ENCODE measurements at places on chromosomes 5 and 9.

DNA sequence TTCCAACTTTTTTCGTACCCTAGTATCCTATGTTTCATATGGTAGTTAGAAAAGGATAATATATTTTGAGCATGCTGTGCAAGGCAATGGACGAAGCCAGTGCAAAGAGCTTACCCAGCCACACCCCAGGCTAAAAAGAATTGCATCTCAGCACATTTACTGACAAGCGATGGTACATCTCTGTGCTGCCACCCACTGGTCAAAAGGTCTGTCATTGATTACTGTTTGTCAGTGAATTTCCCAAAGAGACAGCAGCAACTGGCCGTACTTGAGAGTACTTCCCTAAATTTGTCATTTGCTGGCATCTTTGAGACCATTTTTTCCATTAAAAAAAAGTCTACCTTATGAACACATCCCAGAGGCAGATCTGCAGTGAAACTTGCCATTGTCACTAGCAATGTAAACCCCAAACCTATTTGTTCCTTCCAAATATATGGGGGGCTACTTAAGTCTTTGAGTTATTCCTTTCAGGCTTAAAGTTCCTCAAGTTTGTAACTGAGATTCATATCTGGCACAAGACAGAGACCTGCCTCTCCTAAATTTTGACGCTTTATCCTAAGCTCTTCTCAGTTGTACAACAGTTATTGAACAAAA is 184.3 kb downstream of the CTNND2 start:
- peak; percentile 4 for DNase-seq

DNA sequence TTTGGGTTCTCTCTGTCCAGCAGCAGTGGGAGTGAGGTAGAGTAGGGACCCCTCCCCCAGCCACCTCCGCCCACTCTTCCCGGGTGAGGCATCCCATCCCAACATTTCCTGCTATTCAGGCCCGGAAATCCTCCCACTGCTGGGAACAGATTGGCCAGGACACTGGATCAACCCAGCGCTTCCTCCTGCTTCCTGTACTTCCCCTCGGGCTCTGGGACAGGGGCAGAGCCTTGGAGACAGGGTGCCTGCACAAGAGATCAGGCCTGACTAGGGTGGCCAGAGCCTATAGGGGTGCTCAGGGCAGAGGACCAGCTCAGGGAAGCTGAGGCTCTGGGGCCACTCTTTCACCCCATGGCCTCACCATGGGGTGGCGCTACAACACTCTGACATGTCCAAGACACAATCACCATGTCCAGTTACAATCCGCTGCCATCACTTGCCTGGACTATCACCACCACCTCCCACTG is 14.5 kb downstream of the SH2D3C start:
- peak; percentile 47 for DNase-seq

DNA sequence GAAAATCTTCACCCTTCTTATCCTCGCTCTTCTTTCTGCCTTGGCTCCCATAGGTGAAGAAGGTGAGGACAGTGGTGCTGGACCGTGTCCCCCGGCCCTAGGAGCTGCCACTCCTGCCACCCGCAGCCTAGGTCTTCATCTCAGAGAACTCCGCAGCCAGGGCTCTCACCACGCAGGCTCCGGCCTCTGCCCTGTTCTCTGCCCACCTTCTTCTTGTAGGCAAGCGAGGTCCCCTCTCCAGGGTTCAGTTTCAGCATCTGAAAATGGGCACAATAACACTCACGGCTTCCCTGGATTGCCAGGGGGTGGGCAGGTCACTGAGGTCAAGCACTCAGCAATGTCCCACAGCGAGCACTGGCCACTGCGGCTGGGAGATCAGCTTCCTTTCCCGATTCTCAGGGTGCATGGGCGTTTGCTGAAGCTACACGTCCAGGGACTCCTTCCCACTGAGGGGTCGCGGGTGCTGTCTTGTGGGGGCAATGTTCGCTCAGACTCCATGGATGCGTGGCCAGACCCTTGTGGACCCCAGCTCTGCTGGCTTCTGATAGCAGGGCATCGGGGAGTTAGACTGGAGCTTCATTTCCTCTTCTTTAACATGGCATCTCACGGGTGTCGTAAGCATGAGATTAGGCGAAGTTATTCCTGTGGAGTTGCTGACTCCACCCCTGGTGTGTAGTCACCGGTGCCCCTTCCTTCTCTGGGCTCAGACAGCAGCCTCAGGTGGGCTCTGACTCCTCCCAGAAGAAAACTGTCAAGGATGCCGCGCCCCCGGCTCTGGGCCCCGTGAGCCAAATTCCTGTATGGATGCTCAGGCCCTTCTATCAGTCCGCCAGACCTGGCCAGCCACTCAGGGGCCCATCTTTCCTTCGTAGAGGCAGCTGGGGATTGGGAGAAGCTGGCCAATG is 145.1 kb upstream of the IRX2 start:
- DNase-seq = no peak

- no peak for DNase-seq
Observed at GRCh38 chr9:115401756-115402327, 283.9 kb upstream of the TNC start.

DNA sequence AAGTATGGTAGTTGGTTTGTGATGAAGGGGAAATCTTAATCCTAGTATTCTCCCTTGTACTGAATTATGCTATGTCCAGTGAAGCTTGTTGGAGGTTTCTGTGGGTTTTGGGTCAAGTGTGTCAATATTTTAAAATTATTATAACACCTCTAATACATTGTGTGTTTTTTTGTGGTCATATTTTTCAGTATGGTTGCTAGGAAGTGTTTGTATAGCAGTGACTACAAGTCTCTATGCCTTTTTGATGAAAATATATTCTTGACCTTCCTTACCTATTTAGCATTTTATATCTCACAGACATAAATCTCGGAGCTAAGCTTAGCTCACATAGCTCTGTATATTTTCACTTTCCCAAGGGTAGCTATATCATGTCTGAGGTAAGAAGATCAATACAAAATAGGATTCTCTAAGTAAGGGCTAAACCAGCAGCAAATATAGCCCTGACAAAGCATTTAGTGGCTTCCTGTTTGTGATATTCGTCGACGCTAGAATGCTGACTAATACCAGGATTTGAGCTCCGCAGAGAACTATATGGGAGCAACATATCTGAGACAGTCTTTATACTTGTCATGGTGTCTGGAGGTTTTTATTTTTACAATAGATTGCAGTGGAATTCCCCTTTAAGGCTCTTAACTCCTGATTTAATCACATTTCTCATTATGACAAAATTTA is 82.3 kb downstream of the MACIR start:
- no peak for DNase-seq

DNA sequence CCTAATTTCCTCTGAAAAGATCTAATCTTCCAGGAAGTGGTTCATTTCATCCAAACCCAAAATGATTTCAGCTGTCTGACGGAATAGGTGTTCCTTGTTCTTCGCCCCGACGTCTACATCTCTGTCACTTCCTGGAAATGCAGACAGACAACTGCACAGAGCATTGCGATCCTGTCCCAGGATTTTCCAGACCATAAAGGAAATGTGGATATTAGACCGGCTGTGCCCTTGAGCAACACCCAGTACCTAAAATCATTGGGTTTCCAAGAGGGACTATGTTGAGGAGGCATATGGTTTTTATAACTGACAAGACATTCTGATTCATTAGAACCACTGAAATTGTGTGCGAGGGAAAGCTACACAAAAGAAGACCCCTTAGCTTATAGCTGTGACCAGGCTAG is 74.2 kb downstream of the MSX2 start:
- no peak for DNase-seq

GRCh38 chr5:170362102-170362501 is 27.1 kb downstream of the KCNMB1 start:
- no peak for DNase-seq

DNA sequence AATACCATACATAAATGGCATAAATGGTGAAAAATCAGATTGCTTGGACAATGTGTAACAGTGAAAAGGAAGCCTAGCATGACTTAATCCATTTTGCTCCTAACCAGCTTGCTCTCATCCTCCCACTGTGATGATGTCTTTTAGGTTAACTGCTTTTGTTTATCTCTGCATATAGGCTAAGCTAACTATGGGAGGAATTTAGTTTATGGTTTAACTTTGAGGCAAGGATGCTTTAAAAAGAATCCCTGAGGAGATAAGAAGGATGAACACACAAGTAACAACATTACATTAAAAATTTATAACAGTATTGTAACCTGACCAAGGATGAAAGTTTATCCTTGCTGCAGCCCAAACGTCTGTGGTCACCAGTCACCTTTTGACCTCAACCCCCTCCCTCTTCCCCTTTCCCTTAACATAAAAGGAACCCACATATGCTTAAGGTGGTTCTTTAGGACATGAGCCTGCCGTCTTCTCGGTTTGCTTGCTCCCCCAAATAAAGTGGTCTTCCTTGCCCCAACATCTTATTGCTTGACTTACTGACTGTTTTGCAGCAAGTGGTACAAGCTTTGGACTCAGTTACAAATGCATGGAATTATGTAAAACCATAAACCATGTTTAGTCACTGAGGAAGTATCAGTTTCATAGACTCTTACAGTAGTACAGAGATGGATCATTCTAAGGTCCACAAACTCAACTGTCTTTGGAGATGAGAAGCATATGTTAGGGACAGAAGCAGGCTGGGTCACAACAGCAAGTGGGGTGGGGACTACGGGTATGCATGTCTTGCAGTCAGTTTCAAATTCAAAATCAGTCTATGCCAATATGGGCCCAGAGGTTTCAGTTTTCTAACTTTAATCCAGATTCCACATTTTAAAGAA is 31.3 kb downstream of the AGXT2 start:
- no peak for DNase-seq

- DNase-seq = peak; percentile 85
Observed at GRCh38 chr5:151659001-151659754, 27.5 kb downstream of the SPARC start.

GRCh38 chr9:35108946-35109575 is 6.1 kb upstream of the STOML2 start:
- DNase-seq = no peak

DNA sequence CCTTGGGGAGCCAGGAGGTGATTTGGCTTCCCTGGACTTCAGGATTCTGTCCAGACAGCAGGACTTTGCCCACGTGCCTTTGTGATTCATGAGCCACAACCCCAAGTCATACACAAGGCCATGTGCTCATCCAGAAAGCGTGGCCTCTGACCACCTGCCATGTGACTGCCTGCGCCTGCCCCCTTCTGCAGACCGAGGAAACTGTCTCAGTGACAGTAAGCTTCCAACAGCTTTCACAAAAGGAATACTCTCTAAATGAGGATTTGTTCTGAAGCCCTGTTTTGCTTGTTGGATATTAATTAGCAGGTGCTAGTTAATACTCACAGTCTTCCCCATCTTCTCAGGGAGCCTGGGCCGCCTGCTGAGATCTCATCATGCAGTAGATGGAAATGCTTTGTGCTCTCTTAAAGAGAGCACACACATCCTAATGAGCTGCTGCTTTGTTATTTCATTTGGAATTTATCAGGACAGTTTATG is 36.9 kb upstream of the ANGPTL2 start:
- DNase-seq = no peak

DNA sequence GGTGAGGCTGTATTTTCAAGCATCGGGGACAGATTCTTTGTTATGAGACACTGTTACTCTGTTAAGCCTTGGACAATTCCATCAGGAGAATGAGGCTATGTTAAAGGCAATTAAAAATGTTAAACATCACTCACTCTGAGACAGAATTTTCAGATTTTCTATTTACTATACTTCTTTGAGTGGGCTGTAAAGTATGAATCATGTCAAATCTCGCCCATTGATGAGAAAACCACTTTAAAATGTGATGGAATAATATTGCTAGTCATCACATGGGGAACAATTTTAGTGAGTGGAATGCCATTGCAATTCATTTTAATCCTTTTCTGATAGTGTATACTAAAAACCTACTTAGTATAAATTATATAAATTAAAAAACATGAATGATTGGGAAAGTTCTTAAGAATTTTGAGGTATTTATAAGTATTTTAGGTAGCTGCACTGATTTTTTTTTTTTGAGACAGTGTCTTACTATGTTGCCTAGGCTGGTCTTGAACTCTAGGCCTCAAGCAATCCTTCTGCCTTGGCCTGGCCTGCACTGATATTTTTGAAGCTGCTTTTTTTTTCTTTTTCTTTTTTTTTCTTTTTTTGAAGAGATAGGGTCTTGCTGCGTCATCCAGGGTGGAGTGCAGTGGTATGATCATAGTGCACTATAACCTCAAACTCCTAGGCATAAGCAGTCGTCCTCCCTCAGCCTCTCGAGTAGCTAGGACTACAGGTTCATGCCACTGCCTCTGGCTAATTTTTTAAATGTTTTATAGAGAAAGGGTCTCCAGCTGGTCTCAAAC is 73.2 kb downstream of the KIAA1958 start:
- no peak for DNase-seq

GRCh38 chr9:108743901-108744371 is 111.8 kb downstream of the ACTL7B start:
- DNase-seq = no peak

DNA sequence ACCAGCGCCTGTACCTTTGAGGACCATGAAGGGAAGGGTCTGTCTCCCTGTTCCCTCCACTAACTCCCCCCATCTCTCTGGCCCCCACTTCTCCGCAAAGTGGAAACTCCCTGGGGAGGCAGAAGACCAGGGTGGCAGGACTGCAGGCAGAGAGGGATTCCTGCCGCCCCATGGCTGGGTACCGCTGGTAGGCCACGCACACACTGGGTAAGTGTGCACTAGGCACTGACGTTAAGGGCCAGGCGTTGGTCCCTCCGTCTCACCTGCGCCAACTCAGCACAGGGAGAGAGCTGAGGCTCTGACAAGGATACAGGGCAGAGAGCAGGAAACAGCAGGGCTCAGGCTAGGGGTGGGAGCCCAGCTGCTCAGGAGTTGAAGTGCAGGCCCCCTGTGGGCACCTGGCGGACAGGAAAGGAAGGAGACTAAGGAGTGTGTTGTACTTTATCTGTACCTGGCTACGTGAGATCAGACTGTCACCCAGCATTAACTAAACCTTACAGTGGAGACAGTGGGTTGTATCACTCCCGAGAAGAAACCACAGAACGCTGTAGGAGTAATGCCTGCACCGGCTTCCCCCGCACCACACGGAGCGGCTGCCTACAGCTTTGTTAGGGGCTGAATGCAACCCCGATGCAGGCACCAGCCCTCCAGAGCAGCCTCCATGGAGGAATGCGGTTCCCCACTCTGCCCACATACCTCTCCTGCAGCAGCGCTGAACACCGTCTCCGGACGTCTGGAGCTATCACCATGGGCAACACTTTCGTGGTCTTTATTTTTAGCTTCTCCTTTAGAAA is 34.2 kb upstream of the CLPTM1L start:
- DNase-seq = no peak

GRCh38 chr5:34053133-34053532 is 10.1 kb upstream of the C1QTNF3 start:
- DNase-seq = no peak

- DNase-seq = no peak
Observed at GRCh38 chr9:129720181-129720864, 32.5 kb downstream of the PTGES start.

- DNase-seq = no peak
Observed at GRCh38 chr9:27542508-27542907, 12.9 kb upstream of the MOB3B start.

- peak; percentile 32 for DNase-seq
Observed at GRCh38 chr5:18749763-18750162, 1115.5 kb downstream of the TAF11L14 start.

Measured in activated CD4-positive, alpha-beta T cell treated with anti-CD3 and anti-CD28 coated beads, Interleukin-2, amount 50 U/mL, for 48 hours (primary cell).